Activated CD4-positive, alpha-beta T cell treated with anti-CD3 and anti-CD28 coated beads, Interleukin-2, amount 10 ng/mL, durations not matched to agents 7 days and 5 days (primary cell): ENCODE measurements at places on chromosomes 11 and 22. TPM values are rescaled to one million over a fixed set of nuclear protein-coding genes. Genes with fewer than 3 reads are reported as not detected.

GRCh38 chr11:19432370-19433061 lies 191.8 kb upstream of the E2F8 start:
- H3K27me3 ChIP-seq = peaks cover 19% of the 10 kb centered on the region
- no peak overlapping the region for H3K4me3 ChIP-seq
- no peak overlapping the region for H3K27ac ChIP-seq
- no peak for DNase-seq
- no peaks in the 10 kb centered on the region for H3K36me3 ChIP-seq

- H3K36me3 ChIP-seq = peaks cover 30% of the 10 kb centered on the region
- peaks cover 7% of the 10 kb centered on the region for H3K27me3 ChIP-seq
- peak; percentile 43 for DNase-seq
- H3K27ac ChIP-seq = peak overlapping the region; percentile 43
- H3K4me3 ChIP-seq = peak overlapping the region; percentile 81
Measured at GRCh38 chr11:70270877-70271648, 573 bp downstream of the PPFIA1 start.

- no peak overlapping the region for H3K4me3 ChIP-seq
- H3K27me3 ChIP-seq = peaks cover 12% of the 10 kb centered on the region
- H3K4me1 ChIP-seq = peaks cover 39% of the 10 kb centered on the region
- peaks cover 3% of the 10 kb centered on the region for H3K36me3 ChIP-seq
Measured at GRCh38 chr22:25023879-25024278, 71.4 kb downstream of the KIAA1671 start.

- no peak for DNase-seq
- H3K36me3 ChIP-seq = no peaks in the 10 kb centered on the region
- no peak overlapping the region for H3K27ac ChIP-seq
- H3K4me1 ChIP-seq = no peaks in the 10 kb centered on the region
Measured at GRCh38 chr22:23113067-23113846, 28.5 kb downstream of the RSPH14 start.

GRCh38 chr11:27839226-27839913 lies 139.1 kb upstream of the BDNF start:
- H3K27ac ChIP-seq = no peak overlapping the region
- no peaks in the 10 kb centered on the region for H3K27me3 ChIP-seq
- no peak overlapping the region for H3K4me3 ChIP-seq
- no peak for DNase-seq
- no peaks in the 10 kb centered on the region for H3K36me3 ChIP-seq
- no peaks in the 10 kb centered on the region for H3K4me1 ChIP-seq

DNA sequence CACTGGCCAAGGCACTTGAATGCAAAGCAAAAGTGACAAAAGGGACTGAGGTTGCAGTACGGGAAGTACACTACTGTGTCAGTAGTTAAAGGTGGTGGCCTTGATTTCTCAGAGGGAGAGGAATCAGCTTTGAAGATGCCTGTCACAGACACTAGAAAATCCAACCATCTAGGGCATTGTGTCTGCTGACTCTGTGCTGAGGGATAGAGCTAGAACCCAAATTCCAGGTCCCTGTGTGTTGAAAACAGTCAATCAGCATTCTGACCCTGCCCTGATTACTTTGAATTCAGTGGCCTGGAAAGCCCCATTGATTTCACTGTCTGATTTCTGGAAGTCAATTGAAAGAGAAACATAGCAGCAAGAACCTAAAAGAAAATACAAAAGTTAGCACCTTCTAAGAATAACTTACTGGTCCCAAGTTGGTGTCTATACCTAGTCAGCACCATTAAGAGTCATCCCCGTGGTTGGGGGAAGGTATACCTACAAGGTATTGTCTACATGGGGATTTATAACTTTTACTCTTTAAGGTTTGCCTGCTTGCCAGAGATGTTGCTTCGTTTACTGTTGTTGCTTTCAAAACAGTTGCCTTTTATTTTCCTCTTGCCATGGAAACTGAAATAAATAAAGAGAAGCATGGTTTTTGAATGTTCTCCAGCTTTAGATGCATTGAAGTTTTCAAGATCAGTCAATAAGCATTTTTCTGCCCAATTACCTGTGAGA lies 97.3 kb downstream of the PDHX start:
- peak overlapping the region; percentile 72 for H3K27ac ChIP-seq
- peaks cover 4% of the 10 kb centered on the region for H3K36me3 ChIP-seq
- peaks cover 15% of the 10 kb centered on the region for H3K27me3 ChIP-seq
- peak overlapping the region; percentile 43 for H3K4me3 ChIP-seq

- H3K27me3 ChIP-seq = no peaks in the 10 kb centered on the region
- no peak overlapping the region for H3K4me3 ChIP-seq
- no peak for DNase-seq
- no peaks in the 10 kb centered on the region for H3K4me1 ChIP-seq
Measured at GRCh38 chr11:69344570-69345145, 50.7 kb downstream of the MYEOV start.

DNA sequence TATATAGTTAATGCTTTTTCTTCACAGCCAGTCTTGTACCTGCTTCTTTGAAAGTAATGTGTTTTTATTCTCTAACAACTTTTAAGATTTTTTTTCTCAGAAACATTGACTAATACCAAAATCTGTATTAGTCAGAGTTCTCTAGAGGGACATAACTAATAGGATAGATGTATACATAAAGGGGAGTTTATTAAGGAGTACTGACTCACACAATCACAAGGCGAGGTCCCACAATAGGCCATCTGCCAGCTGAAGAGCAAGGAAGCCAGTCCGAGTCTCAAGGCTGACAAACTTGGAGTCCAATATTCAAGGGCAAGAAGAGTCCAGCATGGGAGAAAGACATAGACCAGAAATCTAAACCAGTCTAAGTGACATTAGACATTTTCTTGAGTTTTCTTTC lies 140.0 kb downstream of the RAB38 start:
- no peaks in the 10 kb centered on the region for H3K4me1 ChIP-seq
- no peak for DNase-seq
- no peaks in the 10 kb centered on the region for H3K36me3 ChIP-seq
- H3K27ac ChIP-seq = no peak overlapping the region

GRCh38 chr11:101867951-101868350 lies 46.9 kb upstream of the CEP126 start:
- peaks cover 8% of the 10 kb centered on the region for H3K27me3 ChIP-seq
- no peak overlapping the region for H3K4me3 ChIP-seq
- H3K27ac ChIP-seq = no peak overlapping the region
- H3K36me3 ChIP-seq = no peaks in the 10 kb centered on the region

- no peak for DNase-seq
- no peaks in the 10 kb centered on the region for H3K27me3 ChIP-seq
- H3K4me3 ChIP-seq = no peak overlapping the region
- no peak overlapping the region for H3K27ac ChIP-seq
Measured at GRCh38 chr22:21693333-21693998, 27.7 kb downstream of the PPIL2 start.

GRCh38 chr11:3073029-3073435 lies 15.8 kb upstream of the CARS1 start:
- no peaks in the 10 kb centered on the region for H3K36me3 ChIP-seq
- peaks cover 5% of the 10 kb centered on the region for H3K27me3 ChIP-seq
- H3K4me1 ChIP-seq = no peaks in the 10 kb centered on the region

- no peaks in the 10 kb centered on the region for H3K4me1 ChIP-seq
- H3K27ac ChIP-seq = peak overlapping the region; percentile 31
- no peak for DNase-seq
- H3K27me3 ChIP-seq = no peaks in the 10 kb centered on the region
- H3K36me3 ChIP-seq = no peaks in the 10 kb centered on the region
Measured at GRCh38 chr22:35930933-35931332, 97.7 kb downstream of the RBFOX2 start.

GRCh38 chr11:129278586-129279319 lies 86.6 kb upstream of the ARHGAP32 start:
- DNase-seq = no peak
- H3K27ac ChIP-seq = peak overlapping the region; percentile 76
- peaks cover 1% of the 10 kb centered on the region for H3K36me3 ChIP-seq
- peak overlapping the region; percentile 81 for H3K4me3 ChIP-seq

DNA sequence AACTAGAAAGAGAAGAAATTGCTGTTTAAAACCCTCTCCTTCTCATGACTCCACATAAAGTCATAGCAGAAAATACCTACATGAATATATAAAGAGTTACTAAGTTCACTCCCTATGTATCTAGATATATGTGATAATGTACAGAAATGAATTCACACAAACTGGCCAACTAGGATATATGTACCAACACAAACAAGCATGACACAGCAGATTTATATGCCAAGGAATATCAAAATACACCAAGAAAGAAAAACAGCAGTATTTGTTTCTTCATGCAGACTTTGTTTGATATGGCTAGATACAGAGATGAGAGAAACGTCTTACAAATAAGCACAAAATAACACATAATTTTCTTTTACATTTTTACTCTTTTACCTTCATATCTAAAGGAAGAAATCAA lies 1.8 kb downstream of the OR51G1 start:
- H3K36me3 ChIP-seq = no peaks in the 10 kb centered on the region
- no peak overlapping the region for H3K4me3 ChIP-seq
- H3K27me3 ChIP-seq = peaks cover 2% of the 10 kb centered on the region
- H3K27ac ChIP-seq = no peak overlapping the region

GRCh38 chr22:38086942-38087341 lies 3.0 kb upstream of the SLC16A8 start:
- no peak overlapping the region for H3K4me3 ChIP-seq
- peaks cover 18% of the 10 kb centered on the region for H3K27me3 ChIP-seq
- DNase-seq = no peak
- H3K4me1 ChIP-seq = peaks cover 4% of the 10 kb centered on the region
- no peak overlapping the region for H3K27ac ChIP-seq
- H3K36me3 ChIP-seq = no peaks in the 10 kb centered on the region

DNA sequence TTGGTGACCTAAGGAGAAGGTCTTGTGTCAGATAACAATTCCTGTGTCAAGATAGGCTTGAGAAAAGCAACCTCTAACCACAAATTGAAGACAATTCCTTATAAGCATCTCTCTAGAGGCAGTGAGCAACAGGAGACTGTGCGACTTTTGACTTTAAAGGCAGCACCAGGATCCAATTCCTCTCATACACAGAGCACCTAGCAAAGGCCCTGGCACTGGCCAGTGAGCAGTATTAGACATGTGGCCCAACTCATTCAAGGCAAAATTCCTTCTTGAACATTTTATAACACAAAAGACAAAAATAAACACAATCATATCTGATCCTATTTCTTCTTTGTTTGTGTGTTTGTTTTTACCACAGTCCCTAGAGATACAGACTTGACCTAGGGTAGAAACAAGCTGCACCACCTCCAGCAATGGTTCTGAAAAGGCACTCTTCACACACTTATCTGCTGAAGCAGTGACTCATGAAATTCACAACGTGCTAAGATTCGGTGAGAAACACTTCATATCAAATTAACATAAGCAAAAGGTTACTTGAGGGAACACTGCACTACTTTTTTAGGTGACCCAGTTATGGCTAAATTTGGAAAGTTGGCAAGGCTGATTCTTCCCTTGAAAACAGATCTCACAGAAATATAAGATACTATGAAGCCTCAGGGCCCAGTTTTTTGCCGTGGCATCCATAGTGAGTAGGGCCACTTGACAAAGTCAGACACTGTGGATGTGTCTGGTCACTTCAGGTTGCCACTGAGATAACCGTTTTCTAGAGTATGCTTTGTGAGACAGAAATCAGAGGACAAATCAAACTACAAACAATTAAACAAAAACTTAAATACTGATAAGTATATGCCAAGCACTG lies 1018.9 kb downstream of the DLG2 start:
- no peak overlapping the region for H3K27ac ChIP-seq
- no peak overlapping the region for H3K4me3 ChIP-seq
- no peaks in the 10 kb centered on the region for H3K4me1 ChIP-seq
- no peaks in the 10 kb centered on the region for H3K36me3 ChIP-seq
- DNase-seq = no peak

GRCh38 chr11:70894566-70895365 lies 357.6 kb downstream of the SHANK2 start:
- no peaks in the 10 kb centered on the region for H3K4me1 ChIP-seq
- H3K27me3 ChIP-seq = no peaks in the 10 kb centered on the region
- DNase-seq = no peak
- no peaks in the 10 kb centered on the region for H3K36me3 ChIP-seq
- H3K4me3 ChIP-seq = no peak overlapping the region
- no peak overlapping the region for H3K27ac ChIP-seq

- no peaks in the 10 kb centered on the region for H3K27me3 ChIP-seq
- no peak overlapping the region for H3K4me3 ChIP-seq
- peaks cover 5% of the 10 kb centered on the region for H3K4me1 ChIP-seq
- no peak for DNase-seq
Measured at GRCh38 chr11:47467357-47467756, 18.4 kb upstream of the RAPSN start.

DNA sequence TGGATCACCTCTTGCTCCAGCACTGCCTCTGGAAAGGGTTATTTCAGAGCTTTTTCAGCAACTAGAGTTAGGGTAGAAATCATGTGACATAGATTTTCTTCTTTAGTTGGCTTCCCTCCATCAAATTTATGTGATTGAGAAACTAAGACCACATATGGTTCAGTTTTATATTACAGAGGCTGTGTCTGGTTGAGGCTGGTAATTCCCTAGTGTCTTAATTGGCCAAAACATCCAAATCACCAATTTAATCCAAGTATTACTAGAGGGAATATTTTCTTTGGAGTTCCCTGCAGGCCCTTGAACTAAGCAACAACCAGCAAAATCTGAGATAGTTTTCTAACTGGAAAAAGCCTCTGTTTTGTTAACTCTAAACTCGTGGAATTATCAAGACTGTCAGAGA lies 136.3 kb downstream of the ARHGAP42 start:
- no peaks in the 10 kb centered on the region for H3K36me3 ChIP-seq
- no peak for DNase-seq
- H3K27ac ChIP-seq = no peak overlapping the region
- H3K4me3 ChIP-seq = no peak overlapping the region
- no peaks in the 10 kb centered on the region for H3K4me1 ChIP-seq
- no peaks in the 10 kb centered on the region for H3K27me3 ChIP-seq

GRCh38 chr11:13386567-13386966 lies 76.5 kb downstream of the BTBD10 start:
- no peak for DNase-seq
- H3K4me3 ChIP-seq = no peak overlapping the region
- no peak overlapping the region for H3K27ac ChIP-seq
- H3K4me1 ChIP-seq = no peaks in the 10 kb centered on the region

DNA sequence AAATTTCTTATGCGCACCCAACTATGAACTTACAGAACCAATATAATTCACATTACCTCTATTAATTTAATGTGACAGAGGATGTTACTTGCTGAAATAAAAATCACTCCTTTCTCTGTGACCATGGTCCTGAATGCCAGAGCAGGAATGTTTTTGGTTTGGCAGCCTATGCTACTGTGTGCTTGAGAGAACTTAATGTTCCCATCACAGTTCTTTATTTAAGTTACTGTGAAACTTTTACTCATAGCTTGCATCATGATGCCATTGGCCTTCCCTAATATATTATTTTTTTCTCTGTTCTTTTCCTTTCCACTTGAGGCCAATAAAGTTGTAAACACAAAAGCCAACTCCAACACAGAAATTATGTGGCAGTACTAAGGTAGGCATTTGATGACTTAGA lies 142.2 kb downstream of the FAM76B start:
- no peak for DNase-seq
- peaks cover 5% of the 10 kb centered on the region for H3K4me1 ChIP-seq
- no peak overlapping the region for H3K4me3 ChIP-seq
- no peaks in the 10 kb centered on the region for H3K27me3 ChIP-seq
- no peak overlapping the region for H3K27ac ChIP-seq

The UBQLN3 gene
- not detected for total RNA-seq

The LRFN4 gene
- total RNA-seq = 14.1 TPM

The CDON gene
- 3.4 TPM for total RNA-seq

The STARD10 gene
- total RNA-seq = 4.5 TPM

The MAP6 gene
- total RNA-seq = 0.25 TPM

The LGR4 gene
- 0.12 TPM for total RNA-seq

The FREY1 gene
- 3.2 TPM for total RNA-seq

The TIGD3 gene
- 0.79 TPM for total RNA-seq

The POGLUT3 gene
- 17.4 TPM for total RNA-seq

The MLC1 gene
- total RNA-seq = 0.25 TPM

The VSIG10L2 gene
- not detected for total RNA-seq

The DDI1 gene
- total RNA-seq = not detected

The CHRNA10 gene
- total RNA-seq = 3.0 TPM

The PARVG gene
- total RNA-seq = 146 TPM

The GNG3 gene
- not detected for total RNA-seq

The HORMAD2 gene
- total RNA-seq = not detected
